ENCODE measurements at places on chromosomes 7 and 10.

DNA sequence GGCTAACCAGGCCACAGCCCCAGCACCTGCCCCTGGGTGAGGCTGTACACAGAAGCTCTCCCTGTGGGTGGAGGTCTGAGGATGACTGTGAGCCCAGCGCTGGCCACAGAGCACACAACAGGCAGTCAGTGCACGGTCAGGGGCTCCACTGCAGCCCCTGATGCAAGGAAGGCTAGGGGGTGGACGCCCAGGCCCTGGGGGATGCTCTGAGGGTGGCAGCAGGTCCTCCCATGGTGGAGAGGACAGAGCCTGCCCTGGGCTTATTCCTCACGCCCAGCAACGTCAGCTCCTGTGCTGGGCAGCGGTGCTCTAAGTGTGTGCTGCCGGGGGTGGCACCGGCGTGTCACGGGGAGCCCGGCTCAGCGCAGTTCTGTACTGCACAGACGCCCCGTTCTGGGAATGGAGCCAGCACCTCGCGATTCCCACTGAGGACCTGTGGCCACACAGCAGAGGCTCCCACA, 223.2 kb downstream of the MAD1L1 start:
- no peak for DNase-seq

DNA sequence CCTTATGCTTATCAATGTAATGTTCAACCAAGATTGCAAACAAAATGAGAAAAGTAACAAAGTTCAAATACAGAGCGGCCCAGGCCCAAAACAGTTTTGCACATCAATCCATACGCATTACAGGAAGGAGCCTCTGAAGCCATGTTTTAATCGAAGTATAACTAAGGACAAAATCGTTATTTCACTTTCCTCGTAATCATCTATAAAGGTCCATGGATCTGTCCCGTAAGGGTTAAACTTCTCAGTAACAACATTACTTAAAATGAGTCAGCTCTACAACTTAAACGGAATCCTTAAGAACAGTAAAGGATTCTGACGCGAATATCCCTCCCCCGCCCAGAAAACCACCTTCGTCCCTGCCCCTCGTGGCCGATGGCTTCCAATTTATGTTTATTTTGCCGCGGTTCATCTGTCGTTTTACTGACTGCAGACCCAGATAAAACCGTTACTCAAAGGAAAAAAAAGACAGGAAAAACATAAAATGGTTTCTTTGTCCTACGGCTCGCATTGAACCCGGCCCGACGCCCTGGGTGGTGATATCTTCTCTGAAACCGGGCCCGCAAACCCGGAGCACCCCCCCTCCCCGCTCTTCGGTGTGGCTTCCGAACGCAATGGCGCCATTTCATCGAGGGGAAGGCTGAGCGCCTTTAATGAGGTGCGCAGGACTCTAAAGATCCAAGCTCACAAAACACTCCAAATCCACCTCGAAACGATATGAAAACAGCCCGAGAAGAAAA, 1.1 kb downstream of the HNRNPA2B1 start:
- DNase-seq, result no peak

GRCh38 chr10:104483582-104483981, 129.9 kb downstream of the CFAP58 start:
- DNase-seq, result no peak

DNA sequence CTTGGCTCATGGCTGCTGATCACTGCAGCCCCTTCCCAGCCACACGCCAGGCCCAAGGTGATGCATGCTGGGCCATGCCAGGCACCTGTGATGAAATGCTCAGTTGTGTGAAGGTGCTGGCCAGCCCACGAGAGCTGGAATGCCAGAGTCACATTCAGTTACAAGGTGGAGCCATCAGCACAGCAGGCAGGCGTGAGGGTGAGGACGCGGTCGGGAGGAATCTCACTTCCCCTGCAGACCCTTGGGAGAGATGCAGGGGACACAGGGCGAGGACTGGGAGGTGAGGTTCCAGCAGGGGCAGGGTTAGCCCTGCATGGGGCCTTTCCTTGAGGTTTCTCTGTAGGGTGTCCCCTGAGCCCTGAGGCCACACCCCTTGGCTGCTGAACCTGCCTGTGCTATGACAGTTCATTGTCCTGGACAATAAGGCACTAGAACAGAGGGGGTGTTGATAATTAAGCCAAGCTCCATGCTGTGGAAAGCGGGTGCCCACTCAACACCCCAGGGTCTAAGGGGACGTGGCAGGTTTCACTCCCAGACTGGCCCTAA, 82.4 kb downstream of the ADARB2 start:
- no peak for DNase-seq

DNA sequence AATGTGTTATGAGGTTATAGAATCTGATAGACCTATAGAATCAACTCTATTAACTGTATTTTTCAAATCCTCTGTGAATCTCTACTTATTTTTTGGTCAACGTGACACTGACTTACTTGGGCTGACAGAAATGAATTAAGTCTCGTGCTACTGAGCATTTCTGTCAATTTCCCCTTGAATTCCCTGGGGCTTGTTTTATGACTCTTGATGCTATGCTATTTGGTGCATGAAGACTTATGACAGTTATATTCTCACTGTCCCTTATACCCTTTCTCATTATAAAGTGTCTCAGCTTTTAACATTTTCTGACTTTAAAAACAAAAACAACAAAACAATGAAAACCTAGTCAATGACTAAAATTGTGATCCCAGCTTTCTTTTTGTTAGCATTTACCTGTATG, 68.5 kb upstream of the OPALIN start:
- no peak for DNase-seq

DNA sequence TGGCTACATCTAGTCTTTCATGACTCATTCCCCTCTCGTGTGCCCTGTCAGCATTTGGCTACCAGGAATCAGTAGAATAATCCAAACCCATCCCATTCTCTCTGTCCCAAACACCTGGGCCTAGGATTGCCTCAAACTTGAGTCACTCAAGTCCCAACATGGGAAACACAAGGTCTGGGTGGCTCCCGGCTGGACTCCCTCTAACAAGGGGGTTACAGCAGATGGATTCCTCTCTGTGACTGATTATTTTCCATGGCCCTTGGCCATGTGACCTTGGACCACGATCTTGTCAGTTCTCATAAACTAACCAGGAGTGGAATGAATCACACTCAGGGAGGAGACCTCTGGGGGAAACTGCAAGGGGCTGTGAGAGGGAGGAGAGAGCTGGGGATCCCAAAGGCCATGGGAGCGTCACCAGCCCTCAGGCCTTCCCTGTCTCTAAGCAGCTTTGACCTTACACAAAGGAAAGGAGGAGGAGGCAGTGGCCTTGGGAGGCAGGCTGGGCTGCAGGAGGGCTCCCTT, 533.1 kb downstream of the KCNMA1 start:
- DNase-seq, result no peak

DNA sequence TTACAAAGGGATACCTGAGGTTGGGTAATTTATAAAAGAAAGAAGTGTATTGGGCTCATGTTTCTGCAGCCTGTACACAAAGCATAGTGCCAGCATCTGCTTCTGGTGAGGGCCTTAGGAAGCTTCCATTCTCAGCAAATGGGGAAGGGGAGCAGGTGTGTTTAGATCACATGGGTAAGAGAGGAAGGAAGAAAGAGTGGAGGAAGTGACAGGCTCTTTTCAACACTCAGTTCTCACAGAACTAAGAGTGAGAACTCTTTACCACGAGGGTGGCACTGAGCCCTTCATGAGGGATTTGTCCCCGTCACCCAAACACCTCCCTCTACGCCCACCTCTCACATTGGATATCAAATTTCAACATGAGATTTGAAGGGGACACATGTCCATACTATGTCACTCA, 506 bp upstream of the FAM170B start:
- DNase-seq, result no peak

DNA sequence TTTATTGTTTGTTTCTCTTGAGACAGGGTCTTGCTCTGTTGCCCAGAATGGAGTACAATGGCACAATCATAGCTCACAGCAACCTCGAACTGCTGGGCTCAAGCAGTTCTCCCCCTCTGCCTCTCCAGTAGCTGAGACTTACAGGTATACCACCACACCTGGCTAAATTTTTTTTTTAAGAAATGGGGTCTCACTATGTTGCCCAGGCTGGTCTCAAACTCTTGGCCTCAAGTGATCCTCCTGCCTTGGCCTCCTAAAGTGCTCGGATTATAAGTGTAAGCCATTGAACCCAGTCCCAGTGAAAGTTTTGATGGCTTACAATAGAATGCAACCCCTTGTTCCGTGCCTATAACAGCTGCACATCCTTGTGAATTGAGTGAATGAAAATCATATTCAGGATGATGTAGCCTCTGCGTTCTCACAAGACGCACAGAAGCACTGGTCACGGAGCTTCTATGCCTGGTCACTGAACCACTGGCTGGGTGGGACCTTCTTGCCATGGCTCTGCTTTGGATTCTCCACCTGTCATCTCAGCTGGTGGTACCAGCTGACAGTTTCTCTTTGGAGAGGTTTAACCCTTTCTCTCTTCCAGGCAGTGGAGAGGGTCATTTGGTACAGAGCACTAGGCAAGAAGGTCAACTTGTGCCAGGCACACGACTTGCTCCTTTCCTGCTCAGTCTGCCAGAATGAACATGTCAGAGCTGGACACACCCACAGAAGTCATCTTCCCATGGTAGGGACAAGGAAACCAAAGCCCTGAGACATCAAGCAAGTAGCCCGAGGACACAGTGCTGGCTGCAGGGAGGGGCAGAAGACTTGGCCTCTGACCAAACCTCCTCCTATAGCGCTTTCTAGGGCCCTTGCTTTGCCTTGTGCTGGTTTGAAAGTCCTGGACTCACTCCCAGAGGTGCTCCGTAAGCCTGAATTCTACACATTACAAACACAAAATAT, 89.6 kb downstream of the ATXN7L1 start:
- no peak for DNase-seq

- DNase-seq, result no peak
Measured at GRCh38 chr10:103766751-103767505, 88.4 kb downstream of the SH3PXD2A start.

DNA sequence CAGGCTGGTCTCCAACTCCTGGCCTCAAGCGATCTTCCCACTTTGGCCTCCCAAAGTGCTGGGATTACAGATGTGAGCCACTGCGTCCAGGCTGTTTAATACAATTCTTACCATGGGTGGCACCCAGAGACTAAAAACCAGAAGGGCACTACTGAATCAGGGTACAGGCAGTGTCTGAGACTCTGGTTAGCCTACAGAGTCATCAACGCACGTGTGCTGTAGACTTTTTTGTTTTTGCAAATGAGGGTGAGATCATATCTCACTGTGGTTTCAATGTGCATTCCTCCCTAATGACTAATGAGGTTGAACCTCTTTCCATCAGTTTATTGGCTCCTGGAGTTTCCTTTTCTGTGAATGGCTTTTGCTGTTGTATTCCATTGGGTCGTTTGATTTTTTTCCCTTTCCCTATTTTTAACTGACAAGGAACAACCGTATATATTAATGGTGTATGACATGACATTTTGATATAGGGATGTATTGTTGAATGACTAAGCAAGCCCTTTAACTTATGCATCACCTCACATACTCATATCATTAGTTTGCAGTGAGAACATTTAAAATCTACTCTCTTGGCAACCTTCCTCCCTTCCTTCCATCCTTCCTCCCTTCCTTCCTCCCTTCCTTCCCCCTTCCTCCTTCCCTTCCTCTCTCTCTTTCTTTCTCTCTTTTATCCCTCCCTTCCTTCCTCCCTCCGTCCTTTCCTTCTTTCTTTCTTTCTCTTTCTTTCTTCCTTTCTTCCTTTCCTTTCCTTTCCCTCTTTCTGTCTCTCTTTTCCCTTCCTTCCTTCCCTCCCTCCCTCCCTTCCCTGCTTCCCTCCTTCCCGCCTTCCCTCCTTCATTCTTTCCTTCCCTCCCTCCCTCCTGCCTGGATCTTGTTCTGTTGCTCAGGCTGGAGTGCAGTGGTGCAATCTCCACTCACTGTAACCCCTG, 9.3 kb upstream of the TMEM270 start:
- peak; percentile 92 for DNase-seq
